Myocyte (in vitro differentiated cells): ENCODE measurements at places on chromosomes 7 and 10.
A peak's percentile ranks its signal among the peaks of the same experiment; 100 is the strongest.

DNA sequence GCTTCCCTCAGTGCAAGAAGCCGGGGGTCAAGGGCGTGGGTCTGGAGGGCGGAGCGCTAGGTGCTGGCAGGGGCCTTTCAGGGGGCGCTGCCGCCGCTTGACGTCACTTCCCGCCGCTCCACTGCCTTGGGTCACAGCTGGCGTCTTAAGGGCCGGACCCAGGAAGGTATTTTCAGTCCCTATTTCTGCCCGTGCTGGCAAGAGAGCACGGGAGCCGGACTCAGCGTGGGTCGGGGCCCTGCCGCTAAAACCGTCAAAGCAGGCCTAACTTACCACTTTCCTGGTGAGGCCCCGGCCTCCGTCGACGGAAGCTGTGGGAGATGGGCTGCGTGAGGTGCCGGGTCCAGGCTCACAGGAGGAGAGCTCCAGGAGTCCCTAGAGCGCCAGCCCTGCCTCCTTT is 12.0 kb downstream of the VAX1 start:
- no peak for DNase-seq

- DNase-seq: no peak
These were observed 40.5 kb upstream of the BNIP3 start for GRCh38 chr10:132022241-132022640.

DNA sequence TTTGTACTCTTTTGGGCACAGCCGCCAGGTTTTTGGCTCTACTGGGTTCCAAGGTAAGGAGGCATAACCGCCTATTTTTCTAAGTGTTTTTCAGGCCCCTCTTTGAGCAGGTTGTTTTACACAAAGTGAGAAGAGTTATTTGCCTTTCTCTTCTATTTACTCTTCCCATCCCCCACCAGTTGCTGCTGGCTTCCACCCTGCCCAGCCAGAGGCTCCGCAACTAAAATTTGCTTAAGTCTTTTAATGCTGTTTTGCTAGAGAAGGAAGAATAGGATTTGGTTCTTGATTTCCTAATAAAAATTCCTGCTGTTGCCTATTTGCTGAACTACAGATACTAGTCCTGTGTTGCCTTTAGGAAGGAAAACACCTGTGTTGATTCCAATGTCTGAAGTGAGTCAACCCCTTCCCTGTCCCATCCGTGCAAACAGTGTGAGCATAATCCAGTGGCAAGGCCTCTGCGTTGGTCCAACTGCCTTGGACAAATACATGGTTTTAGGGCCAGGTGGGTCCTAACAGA is 1.9 kb downstream of the PLA2G12B start:
- DNase-seq: no peak

- DNase-seq: peak; percentile 96
These were observed 7.5 kb upstream of the ARHGAP22 start for GRCh38 chr10:48612236-48612943.

GRCh38 chr7:157751406-157751805 is 414.6 kb downstream of the DNAJB6 start:
- DNase-seq: no peak

DNA sequence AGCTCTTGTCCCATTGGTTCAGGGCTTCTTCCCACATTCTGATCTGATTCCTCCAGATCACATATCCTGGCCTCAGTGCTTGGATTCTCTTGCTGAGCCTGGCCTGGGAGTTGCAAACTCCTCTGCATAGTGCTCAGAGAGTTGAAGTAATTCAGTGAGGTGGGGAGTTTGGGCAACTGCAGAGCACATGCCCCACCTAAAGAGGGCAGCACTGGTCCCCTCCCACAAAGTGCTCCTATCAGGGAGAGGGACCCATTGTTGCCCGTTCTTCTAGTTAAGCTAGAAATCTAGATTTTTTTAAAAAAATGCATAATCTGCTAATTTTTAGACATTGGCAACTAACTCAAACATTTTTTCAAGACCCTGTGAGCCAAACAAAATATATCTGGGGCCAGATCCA is 45.1 kb downstream of the CHN2 start:
- peak; percentile 35 for DNase-seq

- DNase-seq: no peak
These were observed 14.6 kb downstream of the PPIF start for GRCh38 chr10:79361726-79362397.

- DNase-seq: no peak
These were observed 44.7 kb upstream of the SUN1 start for GRCh38 chr7:787332-788240.

DNA sequence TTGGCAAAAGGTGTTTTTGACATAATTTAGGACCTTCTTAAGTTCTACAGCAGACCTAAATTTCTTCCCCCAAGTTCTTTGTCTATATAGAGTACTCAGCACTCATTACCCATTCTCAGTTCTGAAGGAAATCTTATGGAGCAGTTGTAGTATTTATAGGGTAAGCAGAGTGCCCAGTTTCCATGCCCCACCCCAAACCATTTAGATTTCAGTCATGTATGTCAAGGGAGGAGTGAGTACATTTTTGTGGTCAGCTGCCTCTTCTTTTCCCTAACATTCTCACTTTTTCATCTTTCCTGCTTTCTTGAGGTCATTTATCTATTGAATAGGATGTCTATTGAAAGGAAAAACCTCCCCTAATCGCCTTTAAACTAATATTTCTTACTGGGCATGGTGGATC is 83.3 kb downstream of the KAT6B start:
- no peak for DNase-seq

GRCh38 chr7:26853788-26854393 is 10.5 kb downstream of the SKAP2 start:
- peak; percentile 81 for DNase-seq

DNA sequence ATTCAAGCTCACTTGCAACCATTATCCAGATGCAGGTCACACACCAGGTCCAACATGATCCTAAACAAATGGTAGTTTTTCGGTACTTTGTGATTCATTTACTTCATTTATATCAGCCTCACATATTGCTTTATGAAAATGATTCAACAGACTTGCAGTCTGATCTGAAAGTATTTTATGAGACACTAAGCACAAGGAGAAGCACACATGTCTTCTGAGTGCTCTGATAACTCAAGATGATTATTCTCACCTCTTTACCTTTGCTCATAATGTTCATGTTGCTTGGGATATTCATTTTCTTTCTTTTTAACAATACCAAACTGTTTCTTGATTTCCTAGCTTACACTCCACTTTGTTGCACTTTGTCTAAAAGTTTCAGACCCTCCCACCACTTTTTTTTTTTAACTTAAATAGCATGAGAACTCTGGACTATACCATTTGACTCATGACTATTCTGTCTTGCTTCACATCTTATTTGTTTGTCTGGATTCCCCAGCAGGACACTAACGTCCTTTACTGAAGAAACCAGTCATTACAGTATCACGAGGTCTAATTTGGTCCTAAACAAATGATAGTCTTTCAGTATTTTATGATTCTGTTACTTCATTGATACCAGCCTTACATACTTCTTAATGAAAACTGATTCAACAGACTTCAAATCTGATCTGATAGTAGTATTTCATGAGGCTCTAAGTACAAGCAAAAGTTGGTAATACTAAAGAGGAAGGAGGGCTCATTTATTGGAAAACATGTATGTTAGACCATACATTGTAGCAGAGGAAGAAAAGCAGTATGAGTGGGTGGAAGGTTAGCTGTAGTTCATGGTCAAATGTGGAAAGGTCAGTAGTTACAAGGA is 171.8 kb upstream of the AHR start:
- DNase-seq: no peak

DNA sequence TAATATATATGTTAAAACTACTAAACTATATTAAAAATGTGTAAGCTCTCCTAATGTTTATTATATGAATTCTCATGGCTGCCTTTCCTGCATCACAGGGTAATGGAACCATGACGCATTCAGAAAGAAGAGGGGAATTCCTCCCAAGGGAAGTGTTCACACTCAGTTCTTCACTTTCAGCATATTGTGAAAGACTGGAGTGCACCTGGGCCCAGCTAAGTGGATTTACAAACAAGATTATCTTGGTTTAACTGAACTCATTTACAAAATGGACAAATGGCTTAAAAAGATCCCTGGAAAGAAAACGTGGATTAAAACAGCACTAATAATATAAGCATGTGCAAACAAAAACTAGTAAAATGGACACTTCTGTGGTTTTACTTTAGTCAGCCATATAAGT is 149.8 kb downstream of the DOCK4 start:
- no peak for DNase-seq

DNA sequence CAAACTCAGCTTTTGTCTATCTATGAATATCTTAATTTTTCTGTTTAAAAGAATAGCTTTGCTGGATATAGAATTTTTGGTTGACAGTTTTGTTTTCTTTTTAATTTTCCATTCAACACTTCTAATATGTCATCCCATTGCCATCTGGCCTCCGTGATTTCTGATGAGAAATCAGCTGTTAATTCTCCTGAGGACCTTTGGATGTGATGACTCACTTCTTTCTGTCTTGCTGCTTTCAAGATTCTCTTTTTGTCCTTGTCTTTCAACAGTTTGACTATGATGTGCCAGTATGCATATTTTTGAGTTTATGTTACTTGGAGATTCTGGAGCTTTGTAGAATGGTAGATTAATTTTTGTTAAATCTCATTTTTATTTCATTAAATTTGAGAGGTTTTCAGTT is 38.4 kb downstream of the ZNF518A start:
- peak; percentile 2 for DNase-seq

GRCh38 chr10:74507951-74508350 is 318.4 kb upstream of the KAT6B start:
- no peak for DNase-seq

GRCh38 chr7:37027557-37028341 is 303.5 kb upstream of the AOAH start:
- peak; percentile 56 for DNase-seq

DNA sequence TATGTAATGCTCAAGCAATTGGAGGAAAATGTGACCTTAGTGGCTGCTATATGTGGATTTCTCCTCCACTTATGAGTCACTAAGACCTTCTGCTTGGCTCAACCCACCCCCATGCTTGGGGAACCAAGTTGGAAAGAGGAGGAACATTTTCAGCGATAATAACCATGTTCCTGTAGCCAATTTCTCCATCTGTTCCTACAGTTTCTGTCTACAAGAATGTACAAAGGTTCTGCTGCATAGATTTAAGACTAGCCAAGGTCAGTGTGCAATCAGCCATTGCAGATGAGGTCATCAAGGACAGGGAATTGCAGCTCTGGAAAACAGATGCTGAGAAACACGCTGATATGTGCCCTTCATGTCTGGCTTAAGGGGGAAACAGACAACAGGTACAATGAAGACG is 5.6 kb upstream of the NRCAM start:
- no peak for DNase-seq

DNA sequence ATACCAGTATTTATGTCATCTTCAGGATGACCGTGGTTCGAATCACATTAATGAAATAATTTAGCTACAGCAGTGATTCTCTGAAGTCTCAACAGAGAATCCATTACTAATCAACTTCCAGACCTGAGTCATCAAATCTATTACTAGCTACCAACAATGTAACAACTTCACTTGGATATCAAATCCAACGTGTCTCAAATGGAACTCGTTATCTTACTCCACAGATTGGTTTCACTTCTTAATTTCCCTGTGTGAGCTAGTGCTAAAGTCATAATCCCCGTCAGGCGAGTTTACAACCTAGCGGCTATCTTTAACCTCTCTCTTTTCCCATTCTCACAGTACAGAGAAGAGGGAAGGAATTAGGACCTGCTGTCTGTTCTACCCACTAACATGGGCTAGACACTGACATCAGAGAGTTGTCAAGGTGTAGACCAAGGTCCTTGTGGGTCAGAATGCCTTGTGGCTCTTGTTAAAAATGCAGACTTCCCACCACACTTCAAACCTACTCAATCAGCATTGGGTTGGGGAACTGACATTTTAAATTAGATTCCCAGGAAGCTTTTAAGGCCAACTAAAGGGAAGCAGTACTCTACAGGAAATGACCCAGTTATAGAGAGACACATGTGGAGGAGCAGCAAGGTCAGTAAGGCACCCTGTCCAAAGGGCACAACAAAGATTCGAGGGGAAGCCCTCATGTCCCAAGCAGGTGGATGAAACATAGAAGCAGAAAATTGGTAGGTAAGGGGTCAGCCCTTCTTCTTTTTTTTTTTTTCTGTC is 57.3 kb upstream of the GSAP start:
- DNase-seq: no peak

DNA sequence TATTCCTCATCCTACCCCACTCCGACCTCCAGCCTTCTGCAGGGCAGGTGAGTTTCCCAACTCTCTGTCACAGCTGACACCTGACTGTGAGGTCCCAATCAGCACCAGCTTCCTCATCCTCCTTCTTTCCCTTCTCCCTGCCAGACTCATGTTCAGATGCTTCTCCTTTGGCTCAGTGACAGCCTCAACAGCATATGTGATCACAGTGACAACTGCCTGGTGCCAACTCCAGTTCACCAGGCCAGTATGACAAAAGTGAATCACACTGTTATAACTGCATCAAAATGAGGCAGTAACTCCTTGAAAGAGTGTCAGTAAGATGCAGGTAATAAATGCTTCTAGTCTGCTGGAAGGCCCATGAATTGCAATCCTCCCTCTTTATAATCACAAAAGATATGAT is 46.8 kb upstream of the NFE2L3 start:
- DNase-seq: no peak

DNA sequence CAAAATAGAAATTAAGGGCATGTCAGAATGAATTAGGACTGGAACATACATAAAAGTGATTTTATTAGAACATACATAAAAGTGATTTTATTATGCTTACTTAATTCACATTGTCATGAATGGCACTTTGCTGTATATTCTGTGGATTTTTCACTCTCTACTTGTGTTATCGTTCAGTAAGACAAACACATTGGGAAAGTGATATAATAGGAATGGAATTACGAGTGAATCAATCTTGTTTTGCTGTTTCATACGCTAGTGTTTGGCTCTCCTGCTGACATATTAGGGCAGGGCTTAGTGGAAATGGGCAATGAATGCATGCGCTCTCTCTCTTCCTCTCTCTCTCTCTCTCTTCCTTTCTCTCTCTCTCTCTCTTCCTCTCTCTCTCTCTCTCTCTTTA is 561.1 kb downstream of the ACTR3B start:
- no peak for DNase-seq
